ENCODE measurements at places on chromosomes 16 and 17.

- no peak for DNase-seq
Measured at GRCh38 chr17:5110816-5111215, 862 bp downstream of the ZNF232 start.

- no peak for DNase-seq
Measured at GRCh38 chr16:61385392-61386071, 650.7 kb downstream of the CDH8 start.

DNA sequence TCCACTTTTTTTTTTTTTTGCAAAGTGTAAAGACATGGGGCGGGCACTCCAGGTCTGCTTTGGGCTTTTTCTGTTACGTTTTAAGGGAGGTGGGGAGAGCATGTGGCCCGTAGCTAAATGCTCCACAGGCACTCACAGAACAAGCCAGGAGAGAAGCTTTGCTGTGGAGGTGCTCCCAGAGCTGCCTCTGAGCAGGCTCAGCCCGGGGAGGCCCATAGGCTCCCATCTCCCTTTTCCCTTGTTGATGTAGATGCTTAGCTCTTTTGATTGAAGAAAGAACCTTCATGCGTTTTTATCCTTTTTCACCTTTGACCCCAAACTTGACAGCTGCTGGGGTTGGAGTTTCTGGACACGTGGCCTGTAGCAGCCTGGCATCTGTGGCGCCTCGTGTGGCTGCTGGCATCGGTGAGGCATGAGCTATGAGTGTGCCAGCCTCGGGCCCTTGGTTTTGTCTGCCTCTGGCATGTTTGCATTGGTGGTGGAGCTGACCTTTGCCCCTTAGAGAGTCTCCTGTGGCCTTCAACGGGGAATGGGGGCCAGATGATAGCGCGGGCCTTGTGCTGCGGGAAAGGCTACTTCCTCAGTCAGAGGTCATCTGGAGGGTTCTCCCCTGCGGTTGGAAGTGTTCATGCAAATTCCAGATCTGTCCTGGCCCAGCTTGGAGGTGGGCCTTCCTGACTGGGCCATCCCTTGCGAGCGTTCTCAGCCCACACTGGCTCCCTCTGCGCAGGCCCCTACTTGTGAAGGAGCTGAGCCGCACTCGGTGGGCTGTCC is 20.0 kb upstream of the IL17C start:
- no peak for DNase-seq

DNA sequence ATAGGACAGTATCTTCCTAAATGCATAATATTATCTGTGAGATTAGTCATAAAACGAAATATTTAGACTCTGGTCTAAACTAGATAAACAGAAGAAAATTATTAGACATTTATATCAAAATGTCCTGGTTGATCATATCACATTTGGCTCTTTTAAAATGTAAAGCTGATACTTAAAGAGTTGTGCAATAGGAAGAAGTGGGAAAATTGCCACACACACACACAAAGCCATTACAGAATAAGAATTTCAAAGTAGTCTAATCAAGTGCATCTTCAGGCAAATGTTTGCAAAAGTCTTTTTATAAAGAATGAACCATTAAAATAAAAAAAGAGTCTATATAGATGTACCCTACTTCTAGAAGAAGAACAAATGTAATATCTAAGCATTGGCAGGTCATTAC is 301.7 kb downstream of the KIF2B start:
- DNase-seq = no peak

DNA sequence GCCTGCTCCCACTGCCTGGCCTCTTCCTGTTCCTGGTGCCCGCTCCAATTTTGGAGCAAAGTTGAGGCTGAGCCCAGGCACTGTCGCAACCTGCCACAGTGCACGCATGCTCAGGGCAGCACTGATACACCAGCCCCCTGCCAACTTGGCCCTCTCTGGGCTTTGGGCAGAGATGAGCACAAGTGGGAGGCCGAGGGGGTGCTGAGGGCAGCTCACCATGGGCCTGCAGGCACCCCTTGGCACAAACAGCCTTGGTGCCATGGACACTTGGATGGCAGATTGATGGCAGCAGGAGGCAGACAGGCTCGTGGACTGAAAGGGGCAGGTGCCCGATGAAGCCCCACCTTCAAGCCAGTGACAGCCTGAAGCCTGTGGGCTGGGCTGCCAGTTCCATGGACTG is 42.9 kb downstream of the PIGL start:
- no peak for DNase-seq

- DNase-seq = no peak
Measured at GRCh38 chr17:222172-222571, 40.7 kb upstream of the DOC2B start.

GRCh38 chr17:67072885-67073284 is 28.5 kb downstream of the CACNG1 start:
- DNase-seq = no peak

- no peak for DNase-seq
Measured at GRCh38 chr17:55068862-55069811, 100.6 kb downstream of the STXBP4 start.

DNA sequence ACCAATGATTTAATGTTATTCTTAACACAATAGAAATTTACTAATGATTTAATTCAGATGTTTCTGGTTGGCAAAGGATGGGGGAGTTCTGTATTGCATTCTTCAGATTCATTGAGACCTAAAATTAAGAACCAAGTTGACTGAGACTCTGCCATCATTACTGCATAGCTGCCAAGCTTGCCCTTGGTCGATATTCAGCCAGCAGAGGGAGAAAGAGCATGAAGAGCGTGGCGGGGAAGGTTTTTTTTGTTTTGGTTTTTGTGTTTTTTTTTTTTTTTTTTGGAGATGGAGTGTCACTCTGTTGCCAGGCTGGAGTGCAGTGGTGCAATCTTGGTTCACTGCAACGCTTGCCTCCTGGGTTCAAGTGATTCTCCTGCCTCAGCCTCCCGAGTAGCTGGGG is 659.4 kb upstream of the EEF2KMT start:
- no peak for DNase-seq

- DNase-seq = no peak
Measured at GRCh38 chr17:83018658-83019193, 60.7 kb upstream of the METRNL start.

DNA sequence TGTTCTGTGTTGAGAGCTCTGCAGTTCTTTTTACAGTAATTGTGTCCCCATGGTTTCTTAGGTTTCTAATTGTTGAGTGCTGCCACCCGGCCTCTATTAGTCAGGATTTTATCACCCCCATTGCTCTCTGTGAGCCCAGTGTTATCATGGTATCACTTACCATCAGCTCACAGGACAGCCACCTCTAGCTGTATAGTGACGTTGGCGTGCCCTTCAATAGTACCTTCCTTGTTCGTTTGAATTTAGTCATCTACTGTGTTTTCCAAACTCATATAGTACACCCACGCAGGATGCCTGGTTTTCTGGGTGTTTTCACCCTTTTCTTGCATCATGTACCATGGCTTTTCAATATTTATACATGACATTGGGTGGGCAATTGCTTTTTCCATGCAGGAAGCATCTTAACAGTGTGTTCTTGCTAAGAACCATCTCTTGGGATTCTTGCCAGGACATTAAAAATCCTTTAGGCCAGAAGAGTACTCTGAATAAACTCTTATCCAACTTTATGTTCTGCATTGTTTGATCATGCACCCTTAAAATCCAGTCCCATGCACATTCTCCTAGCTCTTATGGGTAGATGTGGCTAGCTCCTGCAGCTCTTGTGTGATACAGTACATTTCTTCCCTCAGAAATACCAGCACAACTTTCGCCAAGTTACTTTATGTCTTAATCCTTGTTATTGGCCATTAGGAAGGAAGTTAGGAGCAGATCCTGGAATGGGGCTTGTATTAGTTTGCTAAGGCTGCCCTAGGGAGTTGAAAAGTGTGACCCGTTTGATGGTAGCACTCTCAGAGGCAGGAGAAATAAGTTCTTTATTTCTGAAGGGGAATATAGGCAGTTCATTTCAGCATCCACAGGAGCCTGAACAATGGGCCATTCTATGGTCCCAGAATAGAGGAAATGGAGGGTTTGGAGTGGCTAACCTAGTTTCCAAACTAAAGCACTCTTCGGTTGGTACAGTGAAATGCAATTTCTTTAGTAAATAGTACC is 11.3 kb upstream of the ABCA10 start:
- DNase-seq = no peak

- no peak for DNase-seq
Measured at GRCh38 chr17:71470062-71470461, 650.8 kb upstream of the SOX9 start.

DNA sequence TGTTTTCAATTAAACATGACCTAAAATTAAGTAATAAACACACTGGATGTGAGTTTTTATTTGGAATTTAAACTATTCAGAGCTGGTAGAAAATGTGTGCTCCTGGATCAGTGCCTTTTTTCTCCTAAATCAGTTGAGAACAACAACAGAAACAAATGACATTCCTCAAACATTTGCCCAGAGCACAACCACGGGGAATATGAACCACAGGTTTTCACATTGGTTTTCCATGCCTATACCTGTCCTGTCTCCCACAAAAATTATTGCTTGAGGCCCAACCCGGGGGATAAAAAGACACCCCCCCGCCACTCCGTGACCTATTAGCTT is 6.8 kb downstream of the HSBP1 start:
- no peak for DNase-seq

DNA sequence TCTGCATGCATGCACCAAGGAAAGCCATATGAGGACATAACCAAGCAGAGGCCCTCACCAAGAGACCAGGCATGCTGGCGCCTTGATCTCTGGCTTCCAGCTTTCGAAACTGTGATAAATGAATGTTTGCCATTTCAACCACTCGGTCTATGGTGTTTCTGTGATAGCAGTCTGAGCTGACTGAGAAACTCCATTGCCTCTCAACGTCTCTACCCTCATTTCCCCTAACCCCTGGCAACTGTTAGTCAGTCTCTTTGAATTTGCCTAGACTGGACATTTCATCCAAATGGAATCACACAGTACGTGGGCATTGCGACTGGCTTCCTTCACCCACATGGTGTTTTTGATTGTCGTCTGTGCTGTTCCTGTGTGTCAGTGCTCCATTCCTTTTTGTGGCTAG is 88.0 kb upstream of the MPHOSPH6 start:
- no peak for DNase-seq

DNA sequence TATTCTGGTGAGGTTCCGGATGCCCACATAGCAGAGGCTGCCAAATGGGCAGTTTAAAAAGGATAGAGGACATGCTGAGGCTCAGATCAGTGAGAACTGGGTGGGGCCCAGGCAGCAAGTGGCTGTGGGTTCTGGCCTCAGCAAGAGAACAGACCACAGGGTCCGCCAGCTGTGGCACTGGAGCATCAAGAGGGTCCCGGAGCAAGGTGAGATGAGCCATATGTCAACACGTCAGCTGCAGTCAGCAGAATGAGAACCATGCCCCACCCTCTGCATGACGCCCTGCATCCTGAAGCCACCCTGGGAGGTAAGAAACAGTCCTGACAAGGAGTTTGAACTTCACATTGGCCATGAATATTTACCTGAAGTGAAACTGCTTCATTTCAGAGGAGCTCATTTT is 20.1 kb upstream of the CCL5 start:
- DNase-seq = no peak

- no peak for DNase-seq
Measured at GRCh38 chr16:23670137-23670776, 8.4 kb upstream of the PLK1 start.

GRCh38 chr16:87657621-87658192 is 55.4 kb downstream of the JPH3 start:
- DNase-seq = no peak

- DNase-seq = no peak
Measured at GRCh38 chr16:80931801-80932707, 74.6 kb downstream of the CMC2 start.

DNA sequence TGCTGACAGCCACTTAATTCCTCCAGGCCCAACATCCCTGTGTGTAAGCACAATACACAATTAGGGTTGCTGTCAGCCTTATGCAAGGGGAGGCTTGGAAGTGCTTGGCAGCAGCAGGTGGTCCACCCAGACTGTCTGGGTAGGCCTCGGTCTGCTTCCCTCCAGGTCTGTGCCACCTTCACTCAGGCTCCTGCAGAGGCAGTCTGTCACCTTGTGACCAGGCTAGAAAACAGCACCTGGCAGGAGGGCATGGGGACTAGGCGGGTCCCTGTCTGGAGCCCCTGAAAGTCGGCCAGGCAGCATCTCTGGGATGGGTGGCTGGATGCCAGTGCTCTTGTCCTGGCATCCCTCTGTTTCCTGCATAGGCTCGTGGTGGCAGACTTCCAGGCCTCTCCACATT is 578.1 kb downstream of the KCNJ18 start:
- no peak for DNase-seq

- DNase-seq = no peak
Measured at GRCh38 chr17:45171338-45172231, 9.9 kb downstream of the HEXIM2 start.

DNA sequence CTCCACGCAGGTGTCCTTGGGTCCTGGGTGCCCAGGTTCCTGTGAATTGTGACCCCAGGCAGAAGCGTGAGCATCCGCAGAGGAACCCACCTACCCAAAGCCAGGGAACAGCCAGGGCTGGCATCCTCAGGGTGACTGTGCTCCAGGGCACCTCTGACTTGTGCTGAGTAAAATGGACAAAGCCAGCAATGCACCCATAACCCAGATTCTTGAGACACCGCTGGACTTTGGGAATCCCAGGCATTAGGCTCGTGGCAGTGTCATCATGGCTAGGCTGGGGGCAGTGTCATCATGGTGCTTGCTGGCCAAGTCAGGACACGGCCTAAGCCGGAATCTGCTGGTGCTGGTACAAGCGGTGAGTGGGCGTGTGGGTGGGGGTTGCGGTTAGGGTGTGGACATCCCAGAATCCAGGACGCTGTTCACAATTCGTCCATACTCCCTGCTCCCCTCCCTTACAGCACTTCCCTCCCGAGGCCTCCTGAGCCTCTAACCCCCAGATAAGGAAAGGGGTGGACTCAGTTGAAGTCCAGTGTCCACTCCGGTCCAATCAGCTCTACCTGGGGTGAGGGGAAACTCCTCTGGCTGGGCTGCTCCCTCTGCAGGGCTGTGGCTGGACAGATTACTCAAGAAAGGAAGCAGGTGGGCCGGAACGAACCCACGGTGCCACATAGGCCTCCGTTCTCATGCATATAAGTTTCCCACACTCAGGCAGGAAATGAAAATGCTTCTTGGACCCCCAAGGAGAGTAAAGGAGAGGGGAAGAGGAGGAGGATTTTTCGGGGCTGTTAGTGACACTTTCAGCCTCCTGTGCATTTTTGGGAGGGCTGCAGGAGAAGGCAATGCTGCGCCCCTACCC is 138.9 kb downstream of the SEC14L1 start:
- DNase-seq = no peak
